ENCODE measurements at places on chromosomes 5 and 9. TPM values are rescaled to one million over a fixed set of nuclear protein-coding genes. Genes with fewer than 3 reads are reported as not detected.
A peak's percentile ranks its signal among the peaks of the same experiment; 100 is the strongest.

SPINK6 gene
- not detected for polyA plus RNA-seq

CDX1 gene
- polyA plus RNA-seq, result 0.84 TPM

BTNL3 gene
- 0.09 TPM for polyA plus RNA-seq

DNA sequence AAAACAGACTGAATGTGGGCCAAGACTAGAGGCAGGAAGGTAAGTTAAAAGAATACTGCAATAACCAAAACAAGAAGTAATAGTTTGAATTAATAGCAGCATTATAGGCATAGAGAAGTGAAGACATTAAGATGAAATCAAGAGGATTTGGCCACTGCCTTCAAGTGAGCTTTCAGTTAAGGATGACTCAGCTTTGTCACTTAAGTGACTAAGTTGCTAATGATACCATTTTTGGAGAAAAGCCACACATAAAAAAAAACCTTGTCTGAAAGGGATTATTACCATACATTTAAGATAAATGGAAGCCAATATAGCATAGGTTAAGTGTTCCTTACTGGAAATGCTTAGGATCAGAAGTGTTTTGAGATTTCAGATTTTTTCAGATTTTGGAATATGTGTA is 57.0 kb downstream of the ECPAS start:
- no peak for DNase-seq

DNA sequence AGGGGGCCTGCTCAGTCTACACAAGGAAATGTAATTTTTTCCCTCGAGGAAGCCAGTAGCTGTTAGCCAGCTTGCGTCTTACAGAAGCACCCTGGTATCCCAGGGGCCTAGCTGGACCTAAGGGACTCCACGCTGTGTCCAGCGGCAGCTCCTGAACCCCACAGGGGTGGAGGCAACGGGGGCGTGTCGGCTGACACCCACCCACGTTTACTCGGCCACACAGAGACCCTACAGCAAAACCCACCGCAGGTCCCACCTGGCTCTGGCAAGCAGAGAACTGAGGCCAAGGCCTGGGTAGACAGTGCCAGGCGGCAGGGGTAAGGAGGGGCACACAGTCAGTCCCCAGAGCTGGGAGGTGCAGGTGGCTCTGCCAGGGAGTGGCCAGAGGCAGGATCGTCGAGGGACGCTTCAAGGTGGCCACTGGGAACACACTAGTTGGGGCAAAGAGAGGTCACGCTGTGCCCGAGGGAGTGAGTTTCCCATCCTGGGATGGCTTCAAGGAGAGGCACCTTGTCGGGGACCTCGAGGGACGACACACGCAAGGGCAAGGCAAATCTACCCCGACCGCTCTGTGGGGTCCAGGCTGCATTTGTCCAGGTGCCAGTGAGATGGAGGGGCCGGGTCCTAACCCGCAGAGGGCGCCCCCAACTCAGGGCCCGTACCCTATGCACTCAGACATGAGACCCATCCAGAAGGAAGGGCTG is 20.7 kb downstream of the BRD3OS start:
- no peak for DNase-seq

DNA sequence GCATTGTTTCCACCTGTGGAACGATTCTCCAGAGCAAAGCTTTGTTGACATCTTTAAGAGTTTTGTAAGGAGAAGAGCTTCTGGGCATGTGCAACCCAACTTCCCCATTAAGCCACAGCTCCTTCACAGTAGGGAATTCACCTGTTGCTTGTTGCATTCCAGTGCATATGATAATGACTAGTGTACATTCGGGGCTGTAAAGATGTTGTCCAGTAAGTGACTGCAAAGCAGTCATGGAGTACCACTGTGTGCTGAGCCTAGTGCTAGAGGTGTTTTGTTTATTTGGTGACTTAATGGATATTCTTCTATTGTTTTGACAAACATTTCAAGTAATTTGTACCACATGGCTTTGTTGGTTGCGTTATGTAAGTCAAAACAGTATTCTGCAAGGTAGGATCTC is 12.8 kb downstream of the UGCG start:
- DNase-seq, result no peak

GRCh38 chr9:34576597-34577399 is 12.7 kb downstream of the CNTFR start:
- DNase-seq, result no peak

- no peak for DNase-seq
Observed at GRCh38 chr5:52892242-52892878, 96.8 kb upstream of the ITGA2 start.

DNA sequence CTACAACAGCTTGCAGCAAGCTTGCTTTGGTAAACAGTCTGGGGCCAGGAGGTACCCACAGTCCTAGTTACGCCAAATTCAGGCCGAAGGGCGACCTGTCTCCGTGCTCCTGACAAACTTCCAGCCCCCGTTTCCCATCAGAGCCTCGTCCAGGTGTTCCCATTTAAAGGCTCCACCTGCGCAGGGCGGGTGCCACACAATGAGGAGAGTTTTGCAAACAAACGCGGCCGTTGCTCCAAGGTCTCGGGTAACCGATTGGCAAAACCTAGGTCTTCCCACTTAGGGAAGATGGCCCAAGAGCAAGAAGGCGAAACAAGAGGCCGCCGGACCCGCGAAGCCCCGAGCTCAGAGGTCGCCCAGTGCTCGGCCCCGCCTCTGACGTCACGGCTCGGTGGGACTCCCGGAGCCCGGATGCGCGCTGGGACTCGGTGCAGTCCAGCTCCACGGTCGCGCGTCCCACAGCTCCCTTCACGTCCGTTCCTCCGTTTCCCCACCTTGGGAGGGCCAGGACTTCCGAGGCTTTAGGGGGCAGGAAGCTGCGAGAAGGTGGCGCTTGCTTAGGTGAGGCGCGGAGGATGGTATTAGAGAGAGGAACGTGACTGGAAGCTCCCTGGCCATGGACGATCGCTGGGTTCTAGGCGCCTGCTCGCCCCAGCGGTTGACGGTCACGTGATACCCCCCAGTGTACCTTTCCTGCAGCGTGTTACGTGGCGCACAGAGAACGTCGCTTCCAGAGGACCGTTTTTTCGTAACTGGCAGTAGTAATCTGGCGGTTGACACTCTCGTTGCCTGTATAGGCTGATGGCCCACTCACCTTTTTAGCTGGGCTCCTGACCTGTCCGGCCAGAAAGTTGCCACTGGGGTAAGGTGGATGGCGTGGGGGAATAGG is 41.8 kb upstream of the KDM4C start:
- DNase-seq, result peak; percentile 29

DNA sequence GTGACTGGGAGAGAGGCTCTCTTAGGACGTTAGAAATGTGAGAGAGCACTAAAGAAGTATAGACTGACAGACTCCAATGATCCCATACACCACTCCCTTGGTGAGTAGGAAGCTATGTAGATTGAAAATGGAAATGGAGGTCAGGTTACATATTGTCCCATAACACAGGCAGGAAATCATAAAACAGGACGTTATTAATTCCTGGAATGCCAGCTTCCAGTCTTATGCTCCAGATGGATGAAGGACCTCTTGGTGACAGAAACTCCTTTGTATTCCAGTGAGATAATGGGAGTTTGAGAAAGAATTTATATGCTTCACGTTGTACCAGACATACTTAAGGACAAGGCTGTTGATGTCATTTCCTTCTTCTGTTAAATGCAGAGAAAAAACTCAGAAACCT is 338.2 kb upstream of the ITGA1 start:
- DNase-seq, result no peak

GRCh38 chr5:148816357-148816756 is 10.1 kb upstream of the ADRB2 start:
- DNase-seq, result no peak

DNA sequence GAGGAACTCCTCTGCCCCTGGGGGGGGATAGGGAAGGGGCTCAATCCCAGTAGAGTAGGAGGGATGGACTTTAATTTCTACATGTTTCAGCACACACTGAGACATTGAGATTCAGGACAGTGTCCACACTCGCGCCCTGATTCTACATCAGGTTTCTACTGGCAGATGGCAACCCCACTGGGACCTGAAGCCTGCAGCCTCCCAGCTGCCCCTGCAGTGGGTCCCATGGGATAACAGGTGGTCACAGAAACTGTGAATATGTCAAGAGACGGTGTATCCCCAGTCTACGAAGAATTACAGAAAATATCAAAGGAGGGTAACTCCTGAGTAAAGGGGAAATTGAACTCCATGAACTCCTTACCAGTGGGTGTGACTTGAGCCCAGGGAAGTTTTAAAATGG is 2.4 kb upstream of the TERT start:
- DNase-seq, result no peak

- no peak for DNase-seq
Observed at GRCh38 chr5:61332851-61333320, 828 bp downstream of the ZSWIM6 start.
